ENCODE measurements at places on chromosomes 11 and 22.

- DNase-seq: peak; percentile 59
These were observed at the start of gene TPBGL for GRCh38 chr11:75240311-75241035. TSS of gene TPBGL (plus strand) at chr11:75240774. CDS start at chr11:75241050, 276 bp downstream.

DNA sequence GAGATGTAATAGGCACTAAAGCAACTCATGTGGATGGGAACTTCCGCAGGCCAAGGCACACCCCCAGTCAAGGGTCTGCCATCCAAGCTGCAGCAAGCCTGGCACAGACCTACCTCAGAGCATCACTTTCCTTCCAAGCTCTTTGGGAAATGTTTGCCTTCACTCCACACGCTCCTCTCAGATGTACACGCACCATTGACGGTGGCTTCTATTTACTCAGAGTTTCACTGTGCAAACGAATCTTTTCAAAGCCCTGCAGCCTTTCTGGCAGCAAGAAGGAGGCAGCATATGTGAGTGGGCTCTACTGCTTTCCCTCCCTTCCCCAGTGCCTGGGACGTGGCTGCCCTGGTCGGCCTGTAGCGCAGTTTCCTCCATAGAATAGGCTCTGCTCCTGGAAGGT lies 60.9 kb upstream of the USP47 start:
- no peak for DNase-seq

GRCh38 chr11:107956543-107956942 lies 28.3 kb downstream of the RAB39A start:
- no peak for DNase-seq

DNA sequence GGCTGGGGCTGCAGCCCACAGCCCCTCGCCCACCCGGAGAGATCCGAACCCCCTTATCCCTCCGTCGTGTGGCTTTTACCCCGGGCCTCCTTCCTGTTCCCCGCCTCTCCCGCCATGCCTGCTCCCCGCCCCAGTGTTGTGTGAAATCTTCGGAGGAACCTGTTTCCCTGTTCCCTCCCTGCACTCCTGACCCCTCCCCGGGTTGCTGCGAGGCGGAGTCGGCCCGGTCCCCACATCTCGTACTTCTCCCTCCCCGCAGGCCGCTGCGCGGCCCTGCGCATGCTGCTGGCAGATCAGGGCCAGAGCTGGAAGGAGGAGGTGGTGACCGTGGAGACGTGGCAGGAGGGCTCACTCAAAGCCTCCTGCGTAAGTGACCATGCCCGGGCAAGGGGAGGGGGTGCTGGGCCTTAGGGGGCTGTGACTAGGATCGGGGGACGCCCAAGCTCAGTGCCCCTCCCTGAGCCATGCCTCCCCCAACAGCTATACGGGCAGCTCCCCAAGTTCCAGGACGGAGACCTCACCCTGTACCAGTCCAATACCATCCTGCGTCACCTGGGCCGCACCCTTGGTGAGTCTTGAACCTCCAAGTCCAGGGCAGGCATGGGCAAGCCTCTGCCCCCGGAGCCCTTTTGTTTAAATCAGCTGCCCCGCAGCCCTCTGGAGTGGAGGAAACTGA lies 731 bp downstream of the GSTP1 start:
- DNase-seq: peak; percentile 57

DNA sequence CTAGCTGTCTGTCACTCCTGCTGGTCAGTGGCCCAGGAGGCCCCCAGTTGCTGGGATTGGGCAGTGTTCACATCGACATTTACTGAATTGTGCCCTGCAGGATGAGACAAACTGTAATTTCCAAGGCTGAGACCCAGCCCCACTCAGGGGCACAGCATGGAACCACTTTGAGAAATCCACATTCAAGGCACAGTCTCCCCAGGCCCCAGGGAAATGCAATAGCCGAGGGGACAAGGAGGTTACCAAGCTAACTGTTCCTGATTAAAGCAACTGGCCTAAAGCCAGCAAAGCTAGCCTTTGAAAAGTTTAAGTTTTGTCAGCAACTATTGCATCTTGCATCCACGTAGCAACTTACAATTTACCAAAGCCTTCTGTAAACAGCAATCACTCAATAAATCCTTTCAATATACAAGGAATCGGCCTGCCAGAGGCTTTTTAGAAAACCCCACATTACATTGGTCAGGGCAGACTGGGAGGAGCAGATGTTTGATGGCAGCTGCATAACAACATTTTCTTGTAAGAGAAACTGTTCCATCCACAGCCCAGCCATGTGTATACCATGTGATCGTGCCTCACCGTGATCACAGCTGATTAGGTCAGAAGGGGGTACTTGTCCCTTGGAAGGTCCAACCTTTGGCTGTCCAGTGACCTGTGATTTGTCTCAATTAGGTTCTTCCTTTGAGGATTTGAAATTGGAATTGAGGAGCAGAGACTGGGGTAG lies 103.9 kb downstream of the TENM4 start:
- no peak for DNase-seq

All from urothelium cell line (cell line).